ENCODE measurements at places on chromosomes 2 and 18.

DNA sequence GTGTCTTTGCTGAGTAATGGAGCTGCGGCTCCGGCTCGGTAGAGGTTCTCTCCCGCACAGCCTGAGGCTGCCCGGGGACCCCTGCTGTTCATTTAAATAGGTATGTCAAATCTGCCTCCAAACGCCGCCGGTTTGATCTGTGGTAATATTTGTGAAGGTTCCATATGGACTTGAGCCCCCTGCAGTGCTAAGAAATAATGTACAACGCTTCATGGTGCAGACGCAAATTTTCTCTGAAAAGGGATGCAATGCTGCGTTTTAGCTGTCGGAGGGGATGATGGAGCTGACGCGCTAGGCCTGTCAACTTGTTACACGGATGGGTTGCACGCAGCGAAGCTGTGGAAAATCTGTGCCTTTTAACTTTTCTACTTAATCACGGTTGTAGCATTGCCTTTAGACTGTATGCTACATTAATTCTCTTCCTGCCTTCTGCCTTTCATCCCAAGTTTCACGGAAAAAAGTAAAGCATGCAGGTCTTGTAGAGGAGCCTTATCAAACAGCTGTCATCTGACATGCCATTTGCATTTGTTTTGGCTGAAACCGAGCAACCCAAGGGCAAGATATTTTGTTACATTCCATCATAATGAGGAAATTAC, 43.2 kb downstream of the MRPS9 start:
- no peak for DNase-seq

DNA sequence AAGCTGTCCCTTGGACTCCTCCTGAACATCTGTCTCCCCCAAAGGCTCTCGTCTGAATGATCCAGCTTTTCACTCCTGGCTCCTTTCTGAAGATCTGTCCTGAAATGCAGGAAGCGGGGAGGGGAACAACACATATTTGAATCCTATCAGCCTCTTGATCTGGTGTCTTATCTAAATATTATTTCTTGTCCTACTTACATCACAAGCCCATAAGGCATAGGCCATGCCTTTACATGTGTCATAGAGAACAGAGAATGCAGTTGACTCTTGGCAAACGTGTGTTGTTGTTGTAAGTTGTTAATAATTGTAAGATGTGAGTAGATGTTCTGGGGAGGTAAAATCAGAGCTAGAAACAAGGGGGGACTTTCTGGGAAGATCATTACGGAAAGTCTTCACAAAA, 57.4 kb downstream of the GATA6 start:
- DNase-seq: no peak

DNA sequence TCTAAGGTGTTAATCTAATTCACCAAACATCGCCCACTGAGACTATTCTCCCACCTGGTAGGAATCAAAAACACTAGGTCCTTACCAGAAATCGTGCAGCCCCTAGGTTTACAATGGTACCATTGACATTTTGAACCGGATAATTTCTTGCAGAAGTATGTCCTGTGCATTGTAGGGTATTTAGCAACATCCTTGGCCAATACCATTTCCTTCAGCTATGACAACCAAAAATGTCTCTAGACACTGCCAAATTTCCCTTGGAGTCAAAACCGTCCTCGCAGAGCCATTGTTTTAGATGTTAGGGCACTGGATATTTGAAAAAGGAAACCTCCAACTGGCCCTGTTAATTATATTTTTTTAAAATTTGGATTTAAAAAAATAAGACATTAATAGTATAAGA, 3.8 kb downstream of the VPS54 start:
- no peak for DNase-seq

DNA sequence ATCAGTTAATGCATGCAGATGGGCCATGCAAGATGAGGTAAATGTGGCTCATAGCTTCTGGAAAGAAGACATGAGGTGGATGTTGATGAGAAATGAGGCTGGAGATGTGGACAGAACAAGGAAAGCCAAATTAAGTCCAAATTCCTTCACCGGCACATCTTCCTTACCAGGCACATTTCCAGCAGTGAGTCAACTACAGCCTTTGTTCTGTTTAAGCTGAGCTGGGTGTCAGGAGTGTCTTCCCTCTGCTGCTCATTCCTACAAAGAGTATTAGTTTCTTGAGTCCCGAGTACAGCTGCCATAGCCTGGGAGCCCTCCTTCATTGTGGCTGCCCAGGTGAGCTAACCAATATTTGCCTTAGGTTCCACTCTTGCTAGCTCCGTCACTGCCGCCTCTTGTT, 945.0 kb downstream of the SLC4A3 start:
- no peak for DNase-seq

GRCh38 chr18:79881695-79882094, 69.8 kb downstream of the SLC66A2 start:
- no peak for DNase-seq

- DNase-seq: no peak
Observed at GRCh38 chr2:107437807-107438206, 388.9 kb upstream of the RGPD4 start.

Data from stimulated activated CD8-positive, alpha-beta memory T cell treated with anti-CD3 and anti-CD28 coated beads, Interleukin-4, amount 100 ng/mL, for 4 hours (primary cell).